CD4-positive, alpha-beta memory T cell (primary cell): ENCODE measurements at places on chromosomes 7 and 10. TPM values are rescaled to one million over a fixed set of nuclear protein-coding genes. Genes with fewer than 3 reads are reported as not detected.

Gene C10orf143
- 9.2 TPM for total RNA-seq

Gene PPP1R9A
- not detected for total RNA-seq

Gene CCDC3
- not detected for total RNA-seq

Gene FAM237B
- not detected for total RNA-seq

Gene TRPV6
- not detected for total RNA-seq

Gene PRSS58
- total RNA-seq = not detected

Gene CARD11
- 136 TPM for total RNA-seq

Gene SLC29A4
- 0.36 TPM for total RNA-seq

Gene HSPA12A
- total RNA-seq = 0.64 TPM

Gene FAM25A
- total RNA-seq = not detected

Gene CPA2
- not detected for total RNA-seq

Gene LRRD1
- total RNA-seq = not detected

DNA sequence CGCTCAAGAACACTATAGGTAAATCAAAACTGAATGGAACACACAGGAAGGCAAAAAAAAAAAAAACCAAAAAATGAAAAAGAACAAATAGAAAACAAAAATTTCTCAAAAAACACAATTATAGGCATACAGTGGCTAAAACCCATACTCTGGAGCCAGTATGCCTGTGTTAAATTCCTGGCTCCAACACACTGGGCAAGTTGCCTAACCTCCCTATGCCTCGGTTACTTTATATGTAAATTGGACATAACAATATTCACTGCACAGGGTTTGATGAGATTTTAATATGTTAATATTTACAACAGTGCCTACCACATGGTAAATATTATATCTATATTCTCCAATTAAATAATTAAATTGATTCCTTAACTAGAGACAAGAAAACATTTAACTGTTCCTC is 217.1 kb downstream of the HTR7 start:
- DNase-seq = no peak
- no peak overlapping the region for H3K4me3 ChIP-seq
- H3K4me1 ChIP-seq = no peaks in the 10 kb centered on the region
- no peaks in the 10 kb centered on the region for H3K36me3 ChIP-seq
- no peak overlapping the region for H3K27ac ChIP-seq

DNA sequence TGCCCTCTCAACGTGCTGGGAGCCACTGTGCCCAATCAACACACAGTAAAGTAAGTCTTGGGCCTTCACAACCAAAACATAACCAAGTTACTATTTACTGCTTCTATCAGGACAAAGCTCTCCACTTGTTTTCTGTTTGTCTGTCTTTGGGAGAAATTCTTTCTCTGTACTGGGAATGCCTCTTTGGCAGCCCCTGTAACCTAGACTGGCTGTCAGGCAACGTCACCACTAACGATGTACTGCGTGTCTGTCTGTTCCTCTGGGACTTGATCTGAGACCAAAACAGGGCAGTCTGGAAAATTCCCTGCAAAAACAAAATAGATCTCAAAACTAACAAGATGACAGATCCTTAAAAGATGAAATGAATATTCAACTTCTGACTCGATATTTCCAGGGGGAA is 113.0 kb downstream of the SMURF1 start:
- H3K36me3 ChIP-seq = peaks cover 57% of the 10 kb centered on the region
- no peaks in the 10 kb centered on the region for H3K27me3 ChIP-seq
- no peak overlapping the region for H3K4me3 ChIP-seq
- DNase-seq = no peak
- no peak overlapping the region for H3K27ac ChIP-seq

DNA sequence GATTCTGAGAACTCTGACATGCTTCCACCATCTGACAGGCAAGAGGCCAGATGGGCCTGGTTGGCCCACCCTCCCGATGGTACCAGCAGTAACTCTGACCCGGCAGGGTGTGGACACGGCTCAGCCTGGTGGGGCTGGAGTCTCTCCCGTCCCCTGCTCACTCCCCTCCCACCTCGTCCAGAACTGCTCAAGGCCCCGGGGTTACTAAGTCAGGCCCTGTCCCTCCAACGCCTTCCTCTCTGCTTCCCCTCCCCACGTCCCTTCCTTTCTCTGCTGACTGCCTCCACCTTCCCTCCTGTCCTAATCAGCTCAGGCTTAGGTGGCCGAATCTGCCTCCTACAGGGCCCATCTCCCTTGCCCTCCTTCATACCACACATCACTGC is 12.5 kb downstream of the CALML5 start:
- no peak overlapping the region for H3K27ac ChIP-seq
- H3K4me3 ChIP-seq = no peak overlapping the region
- DNase-seq = no peak

- no peaks in the 10 kb centered on the region for H3K4me1 ChIP-seq
- H3K27me3 ChIP-seq = no peaks in the 10 kb centered on the region
- H3K36me3 ChIP-seq = no peaks in the 10 kb centered on the region
- H3K4me3 ChIP-seq = no peak overlapping the region
- no peak for DNase-seq
Measured at GRCh38 chr10:125611216-125611615, 71.7 kb downstream of the TEX36 start.

- no peak for DNase-seq
- H3K4me3 ChIP-seq = no peak overlapping the region
- H3K27me3 ChIP-seq = no peaks in the 10 kb centered on the region
- no peaks in the 10 kb centered on the region for H3K36me3 ChIP-seq
Measured at GRCh38 chr7:25830215-25830614, 321.8 kb upstream of the NFE2L3 start.

DNA sequence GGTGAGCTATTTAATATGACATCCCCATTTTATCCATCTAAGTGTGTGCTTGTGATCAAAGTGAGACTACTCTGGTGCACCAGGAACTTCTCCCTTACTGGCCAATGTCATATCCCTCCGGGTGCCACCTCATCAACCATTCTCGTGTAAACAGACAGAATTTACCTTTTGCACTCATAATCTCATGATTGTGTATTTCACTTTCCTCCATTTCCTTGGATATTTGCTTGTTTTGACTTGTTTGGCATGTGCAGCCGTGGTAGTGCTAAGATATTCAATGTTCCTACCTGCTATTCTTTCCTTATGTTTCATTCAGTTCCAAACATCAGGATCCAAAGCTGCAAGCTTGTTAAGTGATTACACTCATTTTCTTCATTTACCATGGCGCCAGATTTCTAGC is 280.5 kb upstream of the SP8 start:
- H3K36me3 ChIP-seq = no peaks in the 10 kb centered on the region
- H3K27me3 ChIP-seq = no peaks in the 10 kb centered on the region
- no peak for DNase-seq
- no peaks in the 10 kb centered on the region for H3K4me1 ChIP-seq
- no peak overlapping the region for H3K4me3 ChIP-seq
- no peak overlapping the region for H3K27ac ChIP-seq

DNA sequence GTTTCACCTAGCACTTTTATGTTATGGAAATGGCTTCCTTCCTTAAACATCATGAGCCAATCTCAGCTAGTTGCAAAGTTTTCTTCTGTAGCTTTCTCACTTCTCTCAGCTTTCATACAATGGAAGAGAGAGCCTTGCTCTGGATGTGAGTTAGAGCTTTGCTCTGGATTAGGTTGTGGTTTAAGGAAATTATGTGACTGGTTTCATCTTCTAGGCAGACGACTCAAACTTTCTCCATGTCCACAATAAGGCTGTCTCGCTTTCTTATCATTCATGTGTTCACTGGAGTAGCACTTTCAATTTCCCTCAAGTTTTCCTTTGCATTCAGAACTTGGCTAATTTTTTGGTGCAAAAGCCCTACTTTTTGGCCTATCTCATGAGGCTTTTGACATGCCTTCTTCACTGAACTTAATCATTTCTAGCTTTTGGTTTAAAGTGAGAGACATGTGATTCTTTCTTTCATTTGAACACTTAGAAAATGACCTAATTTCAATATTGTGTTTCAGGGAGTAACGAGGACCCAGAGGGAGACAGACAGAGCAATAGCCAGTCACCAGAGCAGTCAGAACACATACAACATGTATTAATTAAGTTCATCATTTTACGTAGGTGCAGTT is 49.8 kb downstream of the CNOT4 start:
- H3K4me3 ChIP-seq = no peak overlapping the region
- H3K4me1 ChIP-seq = peaks cover 24% of the 10 kb centered on the region
- no peak for DNase-seq
- H3K36me3 ChIP-seq = no peaks in the 10 kb centered on the region
- no peak overlapping the region for H3K27ac ChIP-seq

DNA sequence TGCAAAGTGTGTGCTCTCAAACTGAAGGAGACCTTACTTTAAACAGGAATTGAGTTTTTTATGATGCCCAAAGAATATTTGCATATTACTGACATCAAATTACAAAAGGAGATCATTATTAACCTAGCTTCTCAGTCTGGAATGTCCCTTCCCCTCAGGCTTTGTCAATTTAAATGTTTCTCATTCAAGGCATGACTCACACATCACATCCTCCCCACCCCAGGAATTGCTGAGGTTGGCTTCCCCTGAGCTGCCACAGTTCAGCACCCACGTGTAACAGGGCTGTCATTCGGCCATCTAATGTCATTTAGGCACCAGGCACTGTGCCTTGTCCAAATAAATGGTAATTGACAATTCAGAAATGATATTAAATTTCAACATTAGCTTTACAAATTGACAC is 305.9 kb upstream of the MGMT start:
- no peaks in the 10 kb centered on the region for H3K27me3 ChIP-seq
- DNase-seq = no peak
- no peaks in the 10 kb centered on the region for H3K4me1 ChIP-seq
- no peaks in the 10 kb centered on the region for H3K36me3 ChIP-seq

DNA sequence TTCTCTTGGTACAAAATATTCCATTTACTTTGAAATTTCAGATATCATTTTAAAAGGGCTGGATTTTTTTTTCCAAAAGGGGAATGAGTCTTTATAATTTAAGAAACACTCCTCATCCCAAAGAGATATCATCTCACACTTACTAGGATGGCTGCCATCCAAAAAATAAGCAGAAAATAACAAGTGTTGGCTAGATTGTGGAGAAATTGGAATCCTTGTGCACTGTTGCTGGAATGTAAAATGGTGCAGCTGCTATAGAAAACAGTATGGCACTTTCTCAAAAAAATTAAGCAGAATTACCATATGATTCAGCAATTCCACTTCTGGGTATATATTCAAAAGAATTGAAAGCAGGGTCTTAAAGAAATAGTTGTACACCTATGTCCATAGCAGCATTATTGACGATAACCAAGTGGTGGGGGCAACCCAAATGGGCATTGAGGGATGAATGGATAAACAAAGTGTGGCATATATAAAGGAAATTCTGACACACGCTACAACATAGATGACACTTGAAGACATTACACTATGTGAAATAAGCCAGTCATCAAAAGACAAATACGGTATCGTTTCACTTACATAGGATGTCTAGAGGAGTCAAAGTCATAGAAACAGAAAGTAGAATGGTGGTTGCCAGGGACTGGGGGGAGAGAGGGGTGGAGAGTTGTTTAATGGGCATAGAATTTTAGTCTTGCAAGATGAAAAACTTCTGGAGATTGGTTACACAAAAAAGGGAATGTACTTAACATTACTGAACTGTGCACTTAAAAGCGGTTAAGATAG is 53.8 kb downstream of the LSM5 start:
- no peaks in the 10 kb centered on the region for H3K4me1 ChIP-seq
- DNase-seq = no peak
- no peaks in the 10 kb centered on the region for H3K27me3 ChIP-seq
- H3K36me3 ChIP-seq = no peaks in the 10 kb centered on the region

GRCh38 chr10:87700031-87700796 is 40.5 kb downstream of the PAPSS2 start:
- H3K36me3 ChIP-seq = no peaks in the 10 kb centered on the region
- no peak overlapping the region for H3K4me3 ChIP-seq
- no peaks in the 10 kb centered on the region for H3K4me1 ChIP-seq
- no peak for DNase-seq
- no peak overlapping the region for H3K27ac ChIP-seq

DNA sequence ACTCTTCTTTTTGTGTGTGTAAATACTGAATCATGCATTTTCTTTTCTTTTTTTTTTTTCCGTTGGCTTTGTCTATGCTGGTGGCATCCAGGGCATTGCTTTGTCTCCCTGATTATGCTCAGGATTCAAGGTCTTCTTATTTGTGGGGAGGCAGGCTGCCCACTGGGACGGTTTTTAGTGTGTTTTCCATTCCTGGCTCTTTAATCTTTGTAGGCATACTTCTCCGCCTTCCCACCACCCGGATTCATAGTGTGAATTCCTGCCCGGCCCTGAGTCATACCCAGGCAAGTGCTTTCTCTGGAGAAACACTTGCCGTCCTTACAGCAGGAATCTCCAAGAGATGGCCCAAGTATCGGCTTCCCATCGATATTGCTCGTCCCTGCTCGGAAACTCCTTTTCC is 5.2 kb downstream of the ZNF655 start:
- H3K36me3 ChIP-seq = peaks cover 57% of the 10 kb centered on the region
- no peaks in the 10 kb centered on the region for H3K27me3 ChIP-seq
- no peak overlapping the region for H3K27ac ChIP-seq

GRCh38 chr10:485776-486175 is 203.7 kb downstream of the DIP2C start:
- peak overlapping the region; percentile 72 for H3K27ac ChIP-seq
- no peaks in the 10 kb centered on the region for H3K4me1 ChIP-seq
- DNase-seq = no peak
- H3K4me3 ChIP-seq = peak overlapping the region; percentile 40
- H3K36me3 ChIP-seq = no peaks in the 10 kb centered on the region
- H3K27me3 ChIP-seq = no peaks in the 10 kb centered on the region

- peaks cover 82% of the 10 kb centered on the region for H3K36me3 ChIP-seq
- no peaks in the 10 kb centered on the region for H3K27me3 ChIP-seq
- no peak overlapping the region for H3K4me3 ChIP-seq
- no peak for DNase-seq
- H3K4me1 ChIP-seq = no peaks in the 10 kb centered on the region
Measured at GRCh38 chr10:101668566-101668965, 26.4 kb downstream of the FBXW4 start.

- no peak for DNase-seq
- peaks cover 35% of the 10 kb centered on the region for H3K4me1 ChIP-seq
- H3K36me3 ChIP-seq = peaks cover 4% of the 10 kb centered on the region
Measured at GRCh38 chr10:97333351-97333600, 1.3 kb downstream of the FRAT2 start.

- H3K4me3 ChIP-seq = no peak overlapping the region
- H3K4me1 ChIP-seq = no peaks in the 10 kb centered on the region
- DNase-seq = no peak
- H3K27me3 ChIP-seq = no peaks in the 10 kb centered on the region
- no peaks in the 10 kb centered on the region for H3K36me3 ChIP-seq
Measured at GRCh38 chr7:134723892-134724291, 55.5 kb upstream of the CALD1 start.

- no peaks in the 10 kb centered on the region for H3K36me3 ChIP-seq
- H3K27ac ChIP-seq = no peak overlapping the region
- H3K4me3 ChIP-seq = no peak overlapping the region
- no peaks in the 10 kb centered on the region for H3K4me1 ChIP-seq
Measured at GRCh38 chr10:33657154-33657908, 322.9 kb upstream of the NRP1 start.

GRCh38 chr7:30222515-30223215 is 61.7 kb upstream of the ZNRF2 start:
- H3K4me3 ChIP-seq = no peak overlapping the region
- H3K4me1 ChIP-seq = no peaks in the 10 kb centered on the region
- DNase-seq = no peak
- no peak overlapping the region for H3K27ac ChIP-seq

DNA sequence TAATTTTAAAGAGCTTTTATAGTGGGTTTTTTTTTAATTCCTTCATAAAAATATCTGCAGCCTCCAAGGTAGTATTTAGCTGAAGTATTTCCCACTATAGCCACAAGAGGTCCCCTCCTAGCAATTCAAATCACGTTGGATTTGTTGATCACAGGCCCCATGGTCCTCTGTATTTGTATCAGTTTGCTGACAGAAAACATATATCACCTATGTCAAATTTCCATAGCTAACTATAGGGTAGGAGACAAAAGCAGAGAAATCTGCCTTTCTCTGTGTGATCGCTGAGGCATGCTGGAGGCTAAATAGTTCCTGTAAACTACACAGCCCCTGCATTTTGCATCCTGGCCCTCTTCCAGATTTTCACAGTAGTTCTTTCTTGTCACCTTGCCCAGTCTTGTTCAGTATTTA is 1.7 kb upstream of the CTNNA3 start:
- no peaks in the 10 kb centered on the region for H3K36me3 ChIP-seq
- H3K27ac ChIP-seq = no peak overlapping the region
